ENCODE measurements at places on chromosomes 1 and 21.

DNA sequence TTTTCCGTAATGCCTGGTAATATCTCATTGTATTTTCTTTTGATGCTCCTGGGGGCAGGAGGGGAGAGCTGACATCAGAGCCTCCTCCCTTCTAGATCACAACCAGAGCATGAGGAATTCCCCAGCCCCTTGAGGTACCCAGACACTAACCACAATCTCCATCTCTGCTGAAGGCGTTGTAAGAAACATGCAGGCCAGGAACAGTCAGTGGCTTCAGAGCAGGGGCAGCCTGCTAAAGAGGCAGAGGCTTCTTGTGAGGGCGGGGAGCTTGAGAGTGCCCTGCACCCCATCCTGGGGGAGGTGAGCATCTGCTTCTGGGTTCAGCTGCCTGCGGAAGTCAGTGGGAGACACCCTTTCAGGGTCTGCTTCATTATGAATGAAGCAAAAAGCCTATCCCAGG lies 19.0 kb downstream of the MAPKAPK2 start:
- DNase-seq, result no peak

DNA sequence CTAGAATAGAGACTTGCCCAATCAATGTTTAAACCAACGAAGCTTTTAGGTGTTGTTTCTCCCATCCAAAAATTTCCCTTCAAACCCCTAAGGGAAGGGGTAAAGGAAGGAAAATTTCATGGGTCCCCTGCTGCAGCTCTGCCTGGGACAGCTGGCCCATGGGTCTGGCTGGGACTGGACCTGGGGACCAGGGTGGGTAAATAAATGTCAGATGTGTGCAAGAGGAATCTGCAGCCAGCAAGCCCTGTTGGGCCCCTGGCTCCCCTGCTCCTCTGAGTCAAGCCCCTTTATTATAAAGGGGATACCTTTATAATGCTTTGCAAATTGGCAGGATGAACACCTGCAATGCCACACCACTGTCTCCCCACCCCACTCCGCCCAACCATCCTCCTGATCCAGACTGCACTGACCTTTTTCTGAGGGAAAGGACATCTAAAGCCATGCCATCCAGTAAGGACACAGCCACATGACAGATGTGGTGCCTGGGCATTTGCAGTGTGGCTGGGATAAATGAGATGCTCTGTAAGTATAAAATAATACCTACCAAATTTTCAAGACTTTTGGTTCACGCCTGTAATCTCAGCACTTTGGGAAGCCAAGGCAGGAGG lies 1.9 kb upstream of the TMEM125 start:
- DNase-seq, result no peak

- no peak for DNase-seq
Observed at GRCh38 chr1:106798991-106799390, 257.5 kb upstream of the PRMT6 start.

DNA sequence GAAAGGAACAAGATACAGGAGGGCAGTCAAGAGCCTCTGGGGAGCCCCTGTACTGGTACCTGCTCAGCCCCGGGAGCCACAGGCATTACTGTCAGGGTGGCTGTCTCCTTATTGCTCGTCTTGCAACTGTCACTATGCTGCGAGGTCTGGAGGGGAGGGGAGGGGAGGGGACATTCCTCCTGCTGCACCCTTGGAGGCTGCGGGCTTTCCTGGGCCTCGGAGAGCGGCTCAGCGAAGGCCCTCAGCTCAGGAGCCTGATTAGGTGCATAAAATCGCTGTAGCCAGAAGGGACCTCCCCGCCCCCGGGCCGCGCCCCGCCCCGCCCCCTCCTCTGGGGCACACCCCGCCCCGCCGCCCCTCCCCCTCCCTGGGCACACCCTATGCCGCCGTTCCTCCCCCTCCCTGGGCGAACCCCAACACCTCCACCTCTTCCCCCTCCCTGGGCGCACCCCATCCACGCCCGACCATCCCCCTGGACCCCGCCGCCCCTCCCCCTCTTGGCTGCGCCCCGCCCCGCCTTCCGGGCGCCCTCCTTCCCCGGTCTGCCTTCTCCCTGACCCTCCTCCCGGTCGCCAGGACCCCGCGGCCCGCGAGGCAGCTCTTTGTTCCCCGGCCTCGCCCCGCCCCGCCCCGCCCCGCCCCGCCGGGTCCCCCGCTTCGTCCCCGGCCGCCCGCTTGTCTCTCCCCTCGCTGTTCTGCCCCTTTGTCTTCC lies 35.5 kb downstream of the CACHD1 start:
- DNase-seq, result no peak

GRCh38 chr1:24343412-24344089 lies 24.4 kb downstream of the GRHL3 start:
- no peak for DNase-seq

DNA sequence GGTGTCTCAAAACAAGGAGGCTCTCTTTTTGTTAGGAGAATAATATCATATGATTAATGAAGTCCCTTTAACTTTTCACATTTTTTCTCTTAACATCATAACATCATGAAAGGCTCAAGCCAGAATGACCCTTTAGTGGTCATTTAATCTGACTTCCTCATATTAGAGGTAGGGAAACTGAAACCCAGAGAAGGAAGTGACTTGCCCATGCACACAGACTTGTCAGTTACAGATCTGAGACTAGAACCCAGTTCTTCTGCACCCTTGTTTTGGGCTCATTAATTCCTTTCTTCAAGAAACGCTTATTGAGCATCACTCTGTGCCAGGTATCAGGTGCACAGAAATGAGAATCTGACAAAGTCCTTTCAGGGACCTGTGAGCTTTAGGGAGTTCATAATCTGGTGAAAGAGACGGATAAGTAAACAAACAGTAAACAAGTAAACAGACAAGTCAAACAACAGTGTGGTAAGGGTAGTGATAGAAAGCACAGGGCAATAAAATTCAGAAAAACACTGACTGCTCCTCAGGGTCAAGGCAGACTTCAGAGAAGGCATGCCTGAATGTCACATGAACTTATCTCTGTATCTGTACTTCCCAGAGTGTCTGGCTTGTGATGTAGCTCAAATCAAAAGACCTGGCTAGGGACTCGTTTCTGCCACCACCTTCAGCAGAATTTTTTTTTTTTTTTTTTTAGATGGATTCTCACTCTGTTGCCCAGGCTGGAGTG lies 38.3 kb upstream of the OSBPL9 start:
- no peak for DNase-seq

DNA sequence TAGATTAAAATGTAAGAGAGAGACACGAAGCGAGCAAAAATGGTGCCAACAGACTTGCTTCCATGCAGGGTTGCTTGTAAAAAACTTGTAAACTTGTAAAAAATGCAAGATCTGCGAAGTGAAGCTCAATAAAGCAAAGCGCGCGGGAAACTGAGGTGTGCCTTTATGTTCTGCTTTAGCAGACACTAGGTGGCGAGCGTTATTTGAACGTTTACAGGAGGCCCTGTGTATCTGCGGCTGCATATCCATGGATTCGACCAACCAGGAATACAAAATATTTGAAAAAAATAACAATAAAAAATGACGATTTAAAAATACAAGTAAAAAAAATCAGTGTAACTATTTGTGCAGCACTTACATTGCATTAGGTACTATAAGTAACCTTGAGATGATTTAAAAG lies 1.5 kb downstream of the UBE2G2 start:
- no peak for DNase-seq

GRCh38 chr1:2927393-2928360 lies 93.6 kb upstream of the ACTRT2 start:
- no peak for DNase-seq

GRCh38 chr1:199264911-199265310 lies 626.1 kb downstream of the PTPRC start:
- DNase-seq, result no peak

GRCh38 chr1:119008483-119009311 lies 20.6 kb upstream of the TBX15 start:
- peak; percentile 30 for DNase-seq

- DNase-seq, result peak; percentile 55
Observed at GRCh38 chr1:161038523-161039153, at the start of gene TSTD1. Gene TSTD1, minus strand, starts transcription at chr1:161038964. Its CDS starts 75 bp downstream, at chr1:161038889.

DNA sequence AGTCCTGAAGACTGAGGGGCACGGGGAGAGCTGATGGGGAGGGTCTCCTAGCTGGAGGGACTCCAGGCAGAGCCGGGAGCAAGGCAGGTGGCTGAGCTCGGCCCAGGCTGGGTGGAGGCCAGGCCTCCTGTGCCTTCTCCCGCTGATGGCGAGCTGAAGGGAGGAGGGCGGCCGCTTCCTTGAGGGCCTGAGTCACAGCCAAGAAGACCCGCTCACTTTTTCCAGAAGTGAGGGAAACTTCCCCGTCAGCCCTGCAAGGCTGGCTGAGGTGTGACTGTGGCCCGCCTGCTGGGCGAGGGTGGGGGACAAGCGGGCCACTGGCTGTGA lies 1.7 kb upstream of the VWA1 start:
- DNase-seq, result no peak

DNA sequence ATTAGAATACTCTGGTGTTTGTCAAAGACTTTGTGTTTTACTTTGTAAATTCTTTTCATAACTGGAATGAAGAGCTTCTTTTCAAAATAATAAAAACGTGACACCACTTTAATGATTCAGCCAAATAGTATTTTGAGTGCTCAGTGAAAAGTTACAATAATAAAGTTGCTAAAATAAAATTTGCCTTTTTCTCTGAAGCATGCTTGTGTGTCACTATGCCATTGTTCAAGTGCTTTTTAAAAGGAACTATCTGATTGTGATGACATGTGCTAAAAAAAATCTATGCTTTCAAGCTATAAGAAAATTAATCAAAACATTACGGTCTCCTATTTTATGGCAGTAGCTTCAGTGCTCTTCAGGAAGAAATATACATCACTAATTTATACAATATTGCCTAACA lies 1290.5 kb upstream of the B3GALT2 start:
- DNase-seq, result no peak

GRCh38 chr1:77300566-77300965 lies 18.7 kb downstream of the AK5 start:
- DNase-seq, result no peak

- DNase-seq, result no peak
Observed at GRCh38 chr1:26197301-26197700, 6.9 kb downstream of the CATSPER4 start.

DNA sequence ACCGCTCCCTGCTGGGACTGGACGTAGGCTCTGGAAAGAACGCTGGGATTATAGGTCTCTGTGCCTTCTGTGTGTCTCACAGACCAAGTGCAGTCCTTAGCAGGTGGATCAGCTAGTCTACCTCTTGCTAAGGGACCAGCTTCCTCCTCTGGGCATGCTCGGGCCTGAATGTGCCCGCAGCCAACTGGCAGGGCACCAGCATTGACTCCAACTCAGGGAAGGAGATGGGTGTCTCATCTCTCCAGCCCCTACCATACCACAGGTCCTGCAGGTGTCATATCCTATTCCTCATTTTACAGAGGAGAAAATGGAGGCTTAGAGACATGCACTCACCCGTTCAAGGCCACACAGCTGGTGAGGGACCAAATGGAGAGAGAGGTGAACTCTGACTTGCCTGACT lies 340.2 kb downstream of the PTPRU start:
- DNase-seq, result no peak

- DNase-seq, result no peak
Observed at GRCh38 chr1:212458817-212459216, 26.1 kb downstream of the NENF start.

DNA sequence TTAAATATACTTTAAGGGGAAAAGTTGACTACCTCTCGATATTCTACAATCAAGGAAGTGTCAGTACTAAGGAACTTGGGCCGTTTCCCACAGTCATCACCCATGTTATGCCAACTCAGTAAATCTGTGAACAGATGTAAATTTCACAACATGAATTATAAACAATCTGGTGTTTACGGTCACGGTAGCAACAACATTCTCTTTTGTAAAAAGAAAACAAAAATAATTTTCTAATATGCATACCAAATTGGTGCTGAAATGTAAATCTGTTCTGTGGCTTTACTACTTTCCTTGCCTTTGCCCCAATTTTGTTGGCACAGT lies 1.2 kb downstream of the SH3GLB1 start:
- DNase-seq, result no peak

DNA sequence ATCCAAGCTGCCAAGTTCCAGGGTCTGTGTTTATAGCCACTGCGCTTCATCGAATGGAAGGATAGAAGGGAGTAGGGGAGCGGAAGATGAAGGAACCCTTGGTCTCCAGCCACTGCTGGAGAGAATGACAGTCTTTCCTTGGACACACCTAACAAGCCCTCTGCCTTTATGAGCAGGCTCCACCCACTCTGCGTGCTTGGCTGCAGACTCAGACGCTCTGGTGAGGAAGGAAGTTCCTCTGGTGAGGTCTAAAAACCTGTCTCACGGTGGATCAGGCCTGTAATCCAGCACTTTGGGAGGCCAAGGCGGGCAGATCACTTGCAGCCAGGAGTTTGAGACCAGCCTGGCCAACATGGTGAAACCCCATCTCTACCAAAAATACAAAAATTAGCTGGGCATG lies 55.4 kb downstream of the MATN1 start:
- DNase-seq, result no peak

- no peak for DNase-seq
Observed at GRCh38 chr21:15061279-15061678, 3.5 kb downstream of the NRIP1 start.

GRCh38 chr1:8831340-8831739 lies 13.9 kb upstream of the RERE start:
- DNase-seq, result no peak

GRCh38 chr1:22285549-22286396 lies 142.9 kb upstream of the WNT4 start:
- DNase-seq, result no peak

DNA sequence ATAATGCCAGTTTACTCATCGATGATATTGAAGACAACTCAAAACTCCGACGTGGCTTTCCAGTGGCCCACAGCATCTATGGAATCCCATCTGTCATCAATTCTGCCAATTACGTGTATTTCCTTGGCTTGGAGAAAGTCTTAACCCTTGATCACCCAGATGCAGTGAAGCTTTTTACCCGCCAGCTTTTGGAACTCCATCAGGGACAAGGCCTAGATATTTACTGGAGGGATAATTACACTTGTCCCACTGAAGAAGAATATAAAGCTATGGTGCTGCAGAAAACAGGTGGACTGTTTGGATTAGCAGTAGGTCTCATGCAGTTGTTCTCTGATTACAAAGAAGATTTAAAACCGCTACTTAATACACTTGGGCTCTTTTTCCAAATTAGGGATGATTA lies 13.7 kb downstream of the GGPS1 start:
- no peak for DNase-seq

DNA sequence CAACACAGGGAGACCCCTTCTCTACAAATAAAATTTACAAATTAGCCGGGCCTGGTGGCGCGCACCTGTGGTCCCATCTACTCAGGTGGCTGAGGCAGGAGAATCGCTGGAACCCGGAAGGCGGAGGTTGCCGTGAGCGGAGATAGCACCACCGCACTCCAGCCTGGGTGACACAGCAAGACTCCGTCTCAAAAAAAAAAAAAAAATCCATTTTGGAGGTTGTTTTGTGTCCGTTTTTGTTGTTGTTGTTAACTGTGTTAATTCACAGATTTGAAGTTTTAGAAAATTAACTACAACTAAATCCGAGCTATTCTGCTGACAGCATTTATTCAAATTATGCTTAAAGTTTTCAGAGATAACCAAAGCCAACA lies 618 bp downstream of the CLCC1 start:
- no peak for DNase-seq

Data from NCI-H2029 treated with DMSO at 0.1 percent for 48 hours (cell line).